NCI-H510A (cell line): ENCODE measurements at places on chromosomes 1 and 21.
A peak's percentile ranks its signal among the peaks of the same experiment; 100 is the strongest.

DNA sequence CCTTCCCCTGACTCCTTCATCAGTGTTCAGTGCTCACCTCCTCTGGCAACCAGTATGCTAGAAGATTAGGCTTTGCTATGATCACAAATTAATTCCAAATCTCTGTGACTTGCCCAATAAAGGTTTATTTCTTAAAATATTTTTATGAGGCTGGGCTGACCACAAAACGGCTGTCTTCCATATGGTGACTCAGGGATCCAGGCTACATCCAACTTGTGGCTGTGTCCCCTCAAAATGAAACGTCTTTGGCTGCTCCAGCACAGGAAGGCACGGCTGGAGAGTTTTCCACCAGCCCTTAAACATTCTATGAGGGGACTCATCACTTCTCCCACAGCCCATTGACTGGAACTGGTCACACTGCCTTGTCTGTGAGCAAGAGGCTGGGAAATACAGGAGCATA lies 131.5 kb downstream of the HUNK start:
- DNase-seq: no peak

DNA sequence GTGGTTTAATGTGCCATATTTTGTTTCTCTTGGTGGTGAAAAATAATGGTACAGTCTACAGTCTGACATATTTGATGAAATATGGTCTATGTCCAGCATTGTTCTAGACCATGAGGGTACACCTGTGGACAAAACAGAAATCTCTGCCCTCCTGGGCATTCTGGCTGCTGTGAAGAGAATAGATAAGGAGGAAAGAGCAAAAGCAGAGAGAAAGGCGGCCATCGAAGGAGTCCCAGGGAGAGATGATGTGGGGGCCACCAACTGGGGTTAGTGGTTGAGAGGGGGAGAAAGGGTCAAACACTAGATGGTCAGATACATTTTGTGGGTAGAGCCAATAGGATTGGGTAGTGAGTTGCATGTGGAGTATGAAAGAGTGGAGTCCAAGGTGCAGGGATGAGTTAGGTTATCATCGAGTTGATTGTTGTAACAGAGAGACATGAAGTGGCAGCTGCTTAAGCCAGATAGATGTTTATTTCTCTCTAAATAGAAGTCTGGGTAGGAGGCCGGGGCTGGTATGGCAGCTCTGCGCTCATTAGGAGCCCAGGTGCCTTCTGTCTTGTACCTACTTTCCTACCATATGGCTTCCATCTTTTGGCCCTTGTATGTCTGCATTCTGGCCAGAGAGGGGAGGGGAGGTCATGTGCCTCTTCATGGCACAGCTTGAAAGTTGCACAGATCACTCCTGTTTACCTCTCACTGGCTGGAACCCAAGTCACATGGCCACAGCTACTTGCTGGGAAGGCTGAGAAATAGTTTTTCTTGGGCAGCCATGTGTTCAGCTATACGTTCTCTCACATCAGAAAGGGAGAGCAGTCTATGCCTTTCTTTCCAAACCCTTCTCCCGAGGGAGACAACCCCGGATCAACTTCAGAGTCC lies 13.0 kb downstream of the UBE4B start:
- DNase-seq: no peak

DNA sequence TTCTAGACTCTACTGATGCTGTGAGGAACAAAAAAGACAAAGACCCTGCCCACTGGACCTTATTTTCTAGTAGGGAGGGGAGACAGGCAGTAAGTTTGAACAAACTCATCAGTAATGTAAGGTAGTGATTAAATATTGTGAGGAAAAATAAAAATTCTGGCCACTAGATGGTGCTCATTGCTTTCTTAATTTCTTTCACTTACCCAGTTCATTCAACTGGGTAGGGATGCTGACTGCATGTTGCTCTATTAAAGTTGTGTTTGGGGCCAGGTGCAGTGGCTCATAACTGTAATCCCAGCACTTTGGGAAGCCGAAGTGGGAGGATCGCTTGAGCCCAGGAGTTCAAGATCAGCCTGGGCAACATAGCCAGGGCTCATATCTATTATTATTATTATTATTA lies 6.3 kb upstream of the KYAT3 start:
- peak; percentile 56 for DNase-seq

GRCh38 chr1:198531891-198532290 lies 8.6 kb downstream of the ATP6V1G3 start:
- DNase-seq: no peak

- no peak for DNase-seq
Observed at GRCh38 chr1:65021795-65022194, 55.4 kb upstream of the JAK1 start.
